ENCODE measurements at places on chromosomes 6 and 20.

DNA sequence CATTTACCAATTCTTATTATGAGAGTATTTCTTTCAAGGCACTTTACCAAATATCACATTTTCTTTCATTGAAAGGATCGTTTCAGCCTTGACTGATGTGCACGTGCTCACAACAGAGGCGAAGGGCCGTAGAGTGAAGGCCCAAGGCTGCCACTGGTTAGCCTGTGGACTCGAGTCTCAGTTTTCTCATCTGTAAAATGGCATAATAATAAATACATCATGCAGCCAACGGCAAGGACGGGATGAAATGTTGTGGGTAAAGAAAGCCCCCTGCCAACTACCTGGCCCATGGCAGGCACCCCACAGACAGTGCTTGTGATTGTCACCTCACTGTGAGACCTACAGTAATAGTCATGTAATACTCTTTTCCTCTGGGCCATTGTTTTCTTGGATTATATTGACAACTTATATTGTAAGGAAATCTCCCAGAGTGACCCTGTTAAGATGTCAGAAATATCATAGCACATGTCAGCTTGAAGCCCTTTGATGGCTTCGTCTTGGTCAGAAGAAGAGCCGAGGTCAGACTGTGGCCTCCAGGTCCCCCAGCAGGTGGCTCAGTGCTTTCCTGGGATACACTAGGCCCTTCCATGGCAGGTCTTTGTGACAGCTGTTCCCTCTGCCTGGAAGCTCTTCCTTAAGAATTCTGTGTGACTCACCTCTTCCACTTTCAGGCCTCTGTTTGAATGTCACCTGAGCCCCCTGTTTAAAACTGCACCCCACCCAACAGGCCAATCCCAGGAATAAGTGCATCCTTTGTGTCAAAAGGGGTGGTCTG lies 36.3 kb downstream of the FAM50B start:
- no peak for DNase-seq

DNA sequence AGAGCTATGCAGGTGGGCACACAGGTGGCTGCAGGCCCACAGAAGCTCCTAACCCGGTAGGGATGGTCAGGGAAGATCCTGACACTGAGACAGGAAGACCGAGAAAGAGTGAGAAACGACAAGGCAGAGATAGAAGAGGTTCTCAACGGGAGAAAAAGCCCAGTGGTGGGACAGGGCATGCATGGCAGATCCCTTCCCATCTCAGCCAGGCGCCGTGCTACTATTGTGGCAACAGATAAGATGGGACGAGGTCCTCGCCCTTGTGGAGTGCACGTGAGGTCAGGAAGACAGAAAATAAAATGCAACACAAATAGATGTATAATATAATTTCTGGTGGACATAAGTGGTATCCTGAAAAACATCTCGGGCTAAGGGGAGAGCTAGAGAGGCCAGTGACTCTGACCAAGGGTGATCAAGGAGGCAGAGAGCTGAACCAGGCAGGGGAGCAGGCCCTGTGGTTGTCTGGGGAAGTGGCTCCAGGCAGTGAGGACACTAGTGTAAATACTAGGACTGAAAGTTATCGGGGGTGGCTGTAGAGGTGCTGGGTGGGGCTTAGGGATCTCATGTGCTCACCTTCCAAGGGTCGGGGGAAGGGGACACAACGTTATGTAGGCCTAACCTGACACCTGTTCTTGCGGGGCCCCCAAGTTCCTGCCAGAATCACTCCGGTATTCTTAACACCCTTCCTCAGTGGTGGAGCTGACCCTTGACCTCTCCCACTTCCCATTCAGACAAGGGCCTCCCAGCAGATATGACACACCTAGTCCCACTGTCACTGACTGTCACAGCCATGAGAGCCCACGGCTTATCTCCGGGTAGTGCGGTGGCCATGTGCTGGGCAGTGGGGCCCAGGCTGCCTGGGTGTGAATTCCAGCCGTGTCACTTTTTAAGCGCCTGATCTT lies 1.0 kb downstream of the SRXN1 start:
- DNase-seq: no peak

GRCh38 chr6:26249707-26249956 lies 115.4 kb upstream of the BTN3A2 start:
- no peak for DNase-seq

- peak; percentile 69 for DNase-seq
Measured at GRCh38 chr20:58870293-58871014, 17.9 kb downstream of the GNAS start.

GRCh38 chr6:32815115-32815514 lies 1.7 kb downstream of the HLA-DOB start:
- DNase-seq: no peak

GRCh38 chr6:118781897-118782296 lies 112.1 kb upstream of the ASF1A start:
- DNase-seq: no peak

DNA sequence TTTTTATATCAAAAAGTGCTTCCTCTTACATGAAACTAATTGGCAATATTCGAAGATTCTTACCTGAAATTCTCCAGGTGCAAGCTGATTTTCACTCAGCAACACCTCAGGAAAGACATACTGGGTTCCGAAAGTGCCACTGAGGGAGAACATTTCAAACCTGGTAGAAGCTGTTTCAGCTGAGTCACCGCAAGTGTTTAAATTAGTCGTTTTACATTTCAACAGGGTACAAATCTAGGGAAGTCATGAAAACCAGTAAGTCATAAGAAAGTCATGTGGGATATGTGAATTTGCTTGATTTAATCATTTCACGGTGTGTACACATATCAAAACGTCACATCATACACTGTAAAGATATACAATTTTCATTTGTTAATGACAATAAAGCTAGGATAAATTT lies 25.3 kb upstream of the TAAR1 start:
- no peak for DNase-seq

DNA sequence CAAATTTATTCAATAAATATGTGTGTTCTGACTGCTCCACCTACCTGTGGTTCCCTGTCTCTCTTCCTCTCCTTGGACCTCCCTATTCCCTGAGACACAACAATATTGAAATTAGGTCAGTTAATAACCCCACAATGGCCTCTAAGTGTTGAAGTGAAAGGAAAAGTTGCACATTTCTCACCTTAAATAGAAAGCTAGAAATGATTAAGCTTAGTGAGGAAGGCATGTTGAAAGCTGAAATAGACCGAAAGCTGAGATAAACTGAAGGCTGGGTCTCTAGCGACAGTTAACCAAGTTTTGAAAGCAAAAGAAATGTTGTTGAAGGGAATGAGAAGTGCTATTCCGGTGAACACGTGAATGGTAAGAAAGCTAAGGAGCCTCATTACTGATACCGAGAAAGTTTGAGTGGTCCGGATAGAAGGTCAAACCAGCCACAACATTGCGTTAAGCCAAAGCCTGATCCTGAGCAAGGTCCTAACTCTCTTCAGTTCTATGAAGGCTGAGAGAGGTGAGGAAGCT lies 34.1 kb downstream of the UST start:
- DNase-seq: no peak

GRCh38 chr6:115891111-115891669 lies 169.5 kb downstream of the FRK start:
- no peak for DNase-seq

GRCh38 chr6:110449541-110449895 lies 26.9 kb downstream of the SLC22A16 start:
- no peak for DNase-seq

DNA sequence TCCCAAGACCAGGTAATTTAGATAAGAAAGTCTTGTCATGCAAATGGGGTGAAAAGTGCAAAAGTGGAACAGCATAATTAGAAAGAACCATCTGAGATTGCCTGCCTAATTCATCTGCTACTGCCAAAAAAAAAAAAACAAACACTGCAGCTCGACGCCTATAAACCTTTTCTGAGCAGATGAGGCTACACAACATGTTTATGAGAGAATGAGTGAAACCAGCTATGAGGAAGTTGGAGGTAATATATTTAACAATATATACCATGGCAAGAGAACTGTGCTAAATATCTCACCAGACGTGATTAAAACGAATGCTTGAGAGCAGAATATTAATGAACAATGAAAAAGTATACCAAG lies 50.0 kb downstream of the LAMA4 start:
- no peak for DNase-seq

- DNase-seq: no peak
Measured at GRCh38 chr20:9668381-9668780, 154.0 kb downstream of the LAMP5 start.

DNA sequence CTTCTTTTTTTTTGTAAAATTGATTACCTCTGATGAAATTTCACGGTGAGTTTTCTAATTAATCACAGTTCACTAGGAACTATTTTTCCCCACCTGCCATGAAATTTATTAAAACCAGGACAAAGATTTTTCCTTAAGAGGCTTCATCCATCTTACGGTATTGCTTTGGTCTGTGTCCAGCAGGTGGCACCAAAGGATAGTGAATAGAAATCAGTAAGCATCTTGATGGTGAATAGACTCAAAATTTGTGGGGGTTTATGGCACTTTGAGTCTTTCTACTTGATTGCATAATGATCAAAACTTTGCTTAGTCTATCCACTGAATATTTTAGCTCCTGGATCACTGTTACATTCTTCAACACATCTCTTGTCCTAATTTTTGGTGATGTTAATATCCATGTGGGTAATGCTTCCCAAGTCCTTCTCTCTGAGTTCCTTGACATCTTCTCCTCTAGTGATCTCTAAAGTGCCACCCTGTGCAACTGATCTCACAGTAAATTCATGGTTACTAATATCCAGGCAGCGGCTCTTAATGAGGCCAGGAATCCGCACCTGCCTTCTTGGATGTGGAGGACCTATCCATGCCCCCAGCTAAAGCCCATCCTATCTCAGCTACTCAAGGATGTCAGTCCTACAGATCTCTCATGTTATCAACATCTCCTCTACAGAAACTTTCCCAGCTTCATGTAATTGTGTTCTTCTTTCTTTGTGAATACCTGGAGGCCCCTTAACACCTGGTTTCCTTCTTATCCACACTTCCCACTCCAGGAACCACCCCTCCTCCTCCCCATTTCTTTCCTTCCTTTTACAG lies 54.5 kb downstream of the STMND1 start:
- peak; percentile 77 for DNase-seq

- DNase-seq: no peak
Measured at GRCh38 chr6:11386726-11387125, 150.8 kb upstream of the TMEM170B start.

DNA sequence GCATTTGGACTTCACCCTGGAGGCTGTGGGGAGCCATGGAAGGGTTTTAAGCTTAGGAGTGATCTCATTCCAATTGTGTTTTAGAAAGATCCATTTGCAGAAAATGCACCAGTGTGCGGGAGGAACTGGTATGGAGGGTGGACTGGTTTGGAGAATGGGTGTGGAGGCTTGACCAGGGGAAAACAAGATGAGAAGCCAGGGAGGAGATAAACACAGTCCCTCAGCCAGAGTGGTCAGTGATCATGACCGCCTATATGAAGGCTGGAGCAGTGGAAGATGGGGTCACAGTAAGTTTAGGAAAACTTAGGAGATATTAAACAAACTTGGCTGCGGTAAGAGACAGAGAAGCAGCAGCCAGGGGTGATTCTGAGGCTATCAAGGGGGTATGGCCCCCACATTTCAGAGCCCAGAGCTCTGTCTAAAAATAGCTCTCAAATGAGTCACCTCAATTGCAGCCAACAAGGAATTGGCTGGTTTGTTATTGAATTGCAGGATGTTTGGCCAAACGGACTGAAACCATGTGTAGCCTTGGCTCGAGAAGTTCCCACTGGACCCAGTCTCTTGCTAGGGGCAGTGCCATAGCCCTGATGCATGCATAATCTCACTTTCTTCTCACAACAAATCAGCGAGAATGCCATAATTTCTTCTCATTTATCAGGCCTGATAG lies 159.9 kb upstream of the TOP1 start:
- DNase-seq: peak; percentile 16

GRCh38 chr20:61753316-61753942 lies 312.3 kb downstream of the TAF4 start:
- DNase-seq: no peak

DNA sequence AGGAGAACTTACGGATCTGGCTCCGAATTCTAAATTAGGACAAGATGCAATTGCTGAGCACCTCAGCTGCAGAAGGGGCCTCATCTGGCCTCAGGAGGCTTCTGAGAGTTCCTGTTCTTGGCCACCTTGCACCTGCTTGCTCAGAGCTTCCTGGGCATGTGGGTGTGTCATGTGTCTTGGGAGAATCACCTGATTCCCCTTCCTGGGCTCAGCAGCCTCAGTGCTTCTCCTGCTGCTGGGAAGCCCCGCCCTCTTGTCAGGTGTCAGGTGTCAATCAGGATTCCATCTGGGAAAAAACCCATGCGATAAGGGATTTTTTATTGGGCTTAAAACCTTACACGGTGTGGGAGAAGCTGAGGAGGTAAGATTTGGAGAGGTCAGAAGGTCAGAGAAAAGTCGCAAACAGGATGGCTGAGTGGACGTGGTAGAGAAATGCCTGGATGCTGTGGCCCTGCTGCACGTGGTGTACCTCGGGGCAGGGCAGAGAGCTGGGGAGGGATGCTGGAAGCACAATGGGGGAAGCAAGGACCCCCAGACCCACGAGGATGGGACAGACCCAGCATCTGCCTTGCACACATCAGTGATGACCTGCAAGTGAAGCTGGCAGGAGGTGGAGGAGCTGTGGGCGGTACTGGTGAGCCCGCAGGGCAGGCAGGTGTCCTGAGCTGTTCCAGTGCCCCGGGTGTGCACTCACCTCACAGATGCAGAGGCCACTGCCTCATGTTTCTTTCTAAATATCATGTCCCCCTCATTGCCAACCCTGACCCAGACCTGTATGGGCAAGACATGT lies 170.8 kb downstream of the CDH4 start:
- DNase-seq: no peak
